ENCODE measurements at places on chromosomes 4 and X.
A peak's percentile ranks its signal among the peaks of the same experiment; 100 is the strongest.

- DNase-seq, result no peak
These were observed 19.7 kb upstream of the RTL9 start for GRCh38 chrX:110338935-110339334.

- no peak for DNase-seq
These were observed 182.5 kb upstream of the INTU start for GRCh38 chr4:127450276-127450675.

- no peak for DNase-seq
These were observed 226.8 kb upstream of the LNX1 start for GRCh38 chr4:53818104-53818503.

DNA sequence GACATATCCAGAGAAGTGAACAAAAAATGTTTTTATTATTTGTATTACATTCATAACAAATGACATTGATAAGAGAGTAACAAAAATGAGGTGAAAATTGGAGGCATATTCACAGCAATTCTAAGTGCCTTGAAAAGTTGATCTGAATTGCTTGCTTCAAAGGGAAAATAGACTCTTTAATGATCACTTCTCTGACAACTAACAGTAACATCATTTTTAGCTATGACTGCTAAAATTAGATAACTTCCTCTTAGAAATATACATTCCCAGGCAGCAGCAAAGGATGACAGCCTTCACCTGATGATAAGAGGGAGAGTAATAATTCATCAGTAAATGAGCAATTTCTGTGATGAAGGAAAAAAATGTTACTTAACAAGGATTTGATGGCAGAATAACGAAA, 472.5 kb downstream of the PCDH10 start:
- DNase-seq, result no peak

GRCh38 chr4:82765134-82765533, 33.5 kb downstream of the SCD5 start:
- no peak for DNase-seq

- DNase-seq, result no peak
These were observed 424.2 kb downstream of the FGF13 start for GRCh38 chrX:138287205-138287877.

DNA sequence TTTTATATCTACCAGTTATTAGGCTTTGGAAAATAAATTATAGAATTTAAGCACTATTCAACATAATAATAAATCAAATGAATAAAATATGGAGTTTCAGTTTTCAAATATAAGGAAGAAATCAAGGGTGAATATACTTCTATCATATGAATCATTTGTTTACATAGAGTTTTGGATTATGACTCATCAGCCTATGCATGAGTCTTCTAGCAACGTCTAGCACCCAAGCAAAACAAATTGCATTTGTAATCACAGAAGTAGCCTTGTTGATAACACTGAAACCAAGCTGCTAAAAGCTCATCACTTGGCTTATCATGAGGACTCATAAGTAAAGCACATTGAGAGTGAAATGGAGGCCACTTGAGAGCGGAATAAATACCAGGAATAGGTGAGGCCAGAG, 434.6 kb downstream of the PCDH11X start:
- DNase-seq, result peak; percentile 55

DNA sequence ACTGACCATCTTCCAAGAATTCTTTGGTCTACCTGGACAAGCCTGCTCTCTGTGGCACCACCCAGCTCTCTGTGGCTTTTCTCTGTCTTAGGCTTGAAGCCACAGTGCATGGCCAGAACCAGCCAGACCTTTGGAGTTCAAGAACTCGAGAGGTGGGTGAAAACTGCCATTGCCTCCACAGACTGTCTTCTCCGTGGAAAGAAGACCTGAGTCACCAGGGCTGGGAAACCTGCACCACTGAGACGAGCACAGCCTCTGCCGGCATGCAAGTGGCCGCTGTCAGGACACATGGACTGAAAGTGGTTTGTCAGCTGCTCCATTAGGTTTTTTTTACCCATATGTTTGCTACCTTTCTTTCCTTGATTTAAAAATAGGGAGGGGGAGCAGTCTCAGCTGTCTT, 74.5 kb downstream of the MGST2 start:
- DNase-seq, result no peak

DNA sequence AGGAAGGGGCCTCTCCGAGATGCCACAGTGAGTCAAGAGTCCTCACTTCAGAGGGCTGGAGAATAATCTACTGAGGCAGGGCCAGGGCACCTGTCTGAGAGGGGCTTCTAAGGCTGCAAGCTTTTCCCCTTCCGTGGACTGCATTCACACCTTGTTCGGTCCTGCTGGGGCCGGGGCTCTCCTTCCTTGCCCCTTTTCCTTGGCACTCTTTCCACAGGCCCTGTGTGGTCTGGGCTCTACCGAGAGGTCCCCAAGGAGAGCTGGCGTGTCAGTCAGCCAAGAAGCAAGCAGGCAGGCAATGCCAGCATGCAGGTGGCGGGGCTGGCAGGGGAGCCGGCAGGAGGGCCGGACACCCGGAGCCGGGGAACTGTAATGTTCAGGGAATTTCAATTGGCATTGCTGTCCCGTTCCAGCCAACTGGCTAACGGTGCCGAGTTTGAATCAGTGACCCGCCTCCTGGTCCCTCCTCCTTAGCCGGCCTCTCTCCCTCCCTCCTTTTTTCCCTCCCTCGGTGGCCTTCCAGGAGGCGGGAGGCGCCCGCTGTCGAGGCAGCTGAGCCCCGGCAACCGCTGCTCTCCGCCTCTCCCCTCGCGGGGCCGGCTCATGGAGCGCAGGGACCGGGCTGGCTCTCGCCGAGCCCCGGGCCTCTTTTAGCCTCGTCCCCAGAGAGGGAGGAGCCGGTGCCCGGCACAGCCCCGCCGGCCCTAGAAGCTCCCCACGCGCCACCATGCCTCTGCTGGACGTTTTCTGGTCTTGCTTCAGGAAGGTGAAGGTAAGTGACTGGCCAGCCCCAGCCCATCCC, at the start of gene STARD8:
TSS of gene STARD8 (plus strand) at position 511 of the 802 bp plus-strand sequence. CDS start at position 728, 217 bp downstream.
- DNase-seq, result no peak

GRCh38 chr4:142278663-142279062, 567.4 kb downstream of the INPP4B start:
- no peak for DNase-seq

DNA sequence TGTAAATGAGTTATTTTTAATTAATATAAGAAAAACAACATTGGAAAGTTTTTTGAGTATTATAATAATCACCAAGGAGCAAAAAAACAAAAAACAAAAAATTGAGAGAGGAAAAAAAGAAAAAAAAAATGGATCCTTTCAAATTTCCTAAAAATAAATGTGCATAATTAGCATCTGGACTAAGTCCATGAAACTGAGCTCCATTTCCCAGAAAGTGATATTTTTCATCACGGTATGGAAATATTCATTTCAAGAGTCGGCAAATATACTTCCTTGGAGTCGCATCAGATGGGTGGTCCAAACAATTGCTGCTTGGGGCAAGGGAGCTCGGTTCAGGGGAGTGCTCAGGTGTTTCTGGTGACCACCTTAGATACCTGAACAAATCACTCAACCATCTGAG, 305.1 kb downstream of the LDB2 start:
- no peak for DNase-seq

GRCh38 chr4:78659264-78659663, 107.7 kb downstream of the ANXA3 start:
- peak; percentile 17 for DNase-seq

DNA sequence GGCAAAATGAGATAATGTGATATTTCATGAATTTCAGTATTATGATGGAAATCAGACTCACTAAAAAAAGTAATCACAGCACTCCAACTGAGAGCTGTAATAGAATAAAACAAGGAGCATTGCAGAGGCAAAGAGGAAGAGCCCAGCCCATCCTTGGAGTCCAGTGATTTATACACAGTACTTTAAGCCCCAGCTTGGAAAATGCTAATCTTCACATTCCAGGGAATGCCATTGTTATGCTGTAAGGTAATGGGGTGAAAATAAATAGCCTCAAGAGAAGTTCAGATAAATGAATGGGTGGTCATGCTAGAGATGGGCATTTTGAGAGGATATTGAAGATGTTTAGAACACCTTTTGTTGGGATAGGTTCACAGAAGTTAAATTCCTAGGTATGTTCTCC, 190.3 kb upstream of the TAPT1 start:
- DNase-seq, result no peak

- DNase-seq, result no peak
These were observed 174.6 kb downstream of the SHOX start for GRCh38 chrX:805103-805670.

GRCh38 chr4:96173756-96174155, 333.9 kb downstream of the PDHA2 start:
- no peak for DNase-seq

DNA sequence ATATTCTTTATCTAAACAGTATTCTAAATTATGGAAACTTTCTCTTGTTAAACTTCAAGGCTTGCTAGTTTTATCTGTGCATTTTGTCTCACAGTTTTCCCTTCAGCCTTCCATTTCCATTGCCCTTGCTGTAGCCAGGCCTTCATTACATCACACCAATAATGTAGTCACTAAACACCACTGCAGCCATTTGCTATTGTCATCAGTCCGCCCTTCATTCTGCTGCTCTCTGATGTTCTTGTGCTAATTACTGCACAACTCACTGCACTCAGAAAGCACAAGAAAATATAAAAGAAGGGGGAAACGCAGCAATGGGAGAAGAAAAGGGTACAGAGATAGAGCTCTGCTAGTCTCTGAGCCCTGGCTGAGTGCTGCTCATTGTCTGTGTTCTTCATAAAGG, 239.6 kb upstream of the FSTL5 start:
- DNase-seq, result no peak

DNA sequence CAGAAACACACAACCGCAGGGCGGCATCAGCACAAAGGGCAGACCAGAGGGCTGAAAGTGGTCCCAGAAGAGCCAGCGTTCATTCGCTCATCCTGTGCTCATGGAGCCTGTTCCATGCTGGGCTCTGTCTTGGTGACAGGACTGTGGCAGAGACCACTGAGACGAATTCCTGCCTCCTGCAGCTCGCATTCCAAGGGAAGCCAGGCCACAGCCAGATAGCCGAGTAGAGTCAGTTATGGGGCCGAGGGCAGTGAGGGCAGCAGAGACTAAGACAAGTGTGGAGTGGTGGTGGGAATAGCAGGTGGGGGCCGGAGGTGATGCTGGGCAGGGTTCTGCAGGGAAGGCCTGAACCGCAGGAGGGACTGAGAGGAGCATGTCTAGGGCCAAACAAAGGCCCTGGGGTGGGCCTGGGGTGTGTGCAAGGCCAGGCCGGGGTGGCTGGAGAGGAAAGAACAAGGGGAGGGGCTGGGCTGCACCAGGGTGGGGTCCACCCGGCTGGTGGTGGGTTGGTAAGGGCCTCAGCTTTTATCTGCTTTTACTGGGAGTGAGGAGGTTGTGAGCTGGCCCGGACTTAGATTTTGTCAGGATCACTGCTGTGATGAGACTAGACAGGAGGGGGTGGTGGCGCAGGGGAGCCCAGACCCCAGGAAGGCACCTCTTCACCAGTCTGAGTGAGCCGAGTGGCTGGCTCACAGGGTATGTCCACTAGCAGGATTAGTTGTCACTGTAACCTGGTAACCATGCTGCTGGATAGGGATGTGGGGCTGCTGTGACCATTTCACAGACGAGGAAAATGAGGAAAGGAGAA, 6.3 kb downstream of the PSAPL1 start:
- no peak for DNase-seq

GRCh38 chrX:153381684-153382532, 19.2 kb downstream of the PNMA6E start:
- DNase-seq, result peak; percentile 33

DNA sequence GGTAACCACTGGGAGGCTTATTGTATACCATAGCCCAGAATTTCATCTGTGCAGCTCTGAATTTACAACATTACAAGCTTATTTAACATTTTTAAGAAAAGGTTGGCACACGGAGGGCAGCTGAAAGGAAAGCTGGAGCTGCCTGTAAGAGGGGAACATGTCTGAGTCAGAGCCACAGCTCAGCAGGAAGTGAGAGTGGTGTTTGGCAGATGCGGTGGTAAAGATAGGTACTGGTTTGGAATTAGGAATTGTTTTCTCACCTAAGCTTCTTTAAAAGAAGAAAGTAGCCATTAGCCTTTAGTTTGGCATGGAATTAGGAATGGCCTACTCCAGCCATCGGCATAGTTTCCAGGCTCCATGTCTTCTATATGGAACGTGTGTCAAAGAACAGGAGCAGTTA, 172.5 kb upstream of the ANXA3 start:
- DNase-seq, result no peak

DNA sequence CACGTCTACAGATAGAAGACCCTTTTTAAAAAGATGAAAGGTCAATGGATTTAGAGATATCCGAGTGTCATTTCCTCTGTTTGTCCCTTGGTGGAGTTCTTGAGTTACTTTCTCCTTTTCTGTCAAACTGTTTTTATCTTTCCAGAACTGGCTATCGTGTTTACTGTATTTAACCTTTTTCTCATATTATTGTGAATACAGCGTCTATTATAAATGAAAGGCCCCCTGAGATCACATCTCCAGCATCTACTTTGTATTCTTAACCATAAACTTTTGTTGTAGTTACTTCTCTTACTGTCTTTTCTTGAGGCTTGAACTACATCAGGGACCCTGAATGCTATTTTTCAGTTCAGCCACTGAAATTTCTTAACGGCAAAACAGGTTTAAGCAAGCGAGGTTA, 4.0 kb upstream of the PCDH7 start:
- DNase-seq, result no peak

DNA sequence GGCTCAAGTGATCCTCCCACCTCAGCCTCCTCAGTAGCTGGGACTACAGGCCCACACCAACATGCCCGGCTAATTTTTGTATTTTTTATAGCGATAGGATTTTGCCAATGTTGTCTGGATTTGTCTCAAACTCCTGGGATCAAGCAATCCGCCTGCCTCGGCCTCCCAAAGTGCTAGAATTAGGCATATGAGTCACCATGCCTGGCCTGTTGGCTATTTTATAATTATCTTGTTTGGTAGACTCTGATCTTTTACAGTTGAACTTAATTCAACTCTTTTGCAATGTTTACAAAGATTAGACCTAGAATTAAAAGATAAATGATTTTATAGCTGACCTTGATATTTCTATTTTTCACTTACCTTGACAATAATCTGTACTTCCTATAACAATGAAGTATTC, 18.0 kb downstream of the DCK start:
- no peak for DNase-seq

DNA sequence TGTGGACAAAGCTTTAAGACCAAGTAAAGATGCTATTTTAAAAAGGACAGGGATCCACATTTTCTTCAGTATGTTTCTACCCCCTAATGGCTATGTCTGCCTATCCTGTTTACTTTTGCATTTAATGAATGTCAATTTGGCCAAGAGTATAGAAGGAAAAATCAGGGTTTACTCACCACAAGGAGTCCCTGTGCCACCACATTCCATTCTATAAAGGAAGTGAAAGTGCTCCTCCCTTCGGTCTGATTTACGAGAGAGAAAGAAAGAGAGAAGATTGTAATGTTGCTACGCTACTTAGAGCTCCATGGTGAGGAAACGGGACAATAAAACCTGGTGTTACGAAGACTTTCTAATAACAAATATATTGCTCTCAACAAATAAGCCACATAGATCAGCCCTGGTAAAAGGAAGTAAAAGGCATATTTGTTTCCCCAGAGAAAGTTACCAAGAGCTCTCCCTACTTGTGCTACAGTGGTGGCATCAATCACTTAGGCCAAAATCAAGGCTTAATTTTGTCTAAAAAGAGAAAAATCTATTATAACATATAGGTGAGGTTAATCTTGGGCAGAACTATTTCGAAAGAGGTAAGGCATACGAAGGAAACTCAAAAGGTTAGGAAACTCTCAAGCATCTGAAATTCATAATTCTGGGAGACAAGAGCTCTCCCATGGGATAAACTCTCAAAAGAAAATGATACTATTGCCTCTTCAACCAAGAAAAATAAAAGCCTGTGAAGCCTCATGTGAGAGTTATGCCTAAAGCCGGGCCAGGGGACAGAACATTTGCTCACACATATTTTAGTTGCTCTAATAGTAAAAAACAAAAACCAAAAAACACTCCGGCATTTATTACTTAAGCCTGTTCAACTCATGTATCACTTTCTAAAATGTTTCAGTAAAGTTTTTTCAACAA, 29.5 kb downstream of the TAPT1 start:
- no peak for DNase-seq

- DNase-seq, result no peak
These were observed 378.5 kb upstream of the CT83 start for GRCh38 chrX:116841290-116841689.

Data from NCI-H524 (cell line).